Stimulated activated CD4-positive, alpha-beta T cell treated with anti-CD3 and anti-CD28 coated beads, TNF-alpha, amount 100 ng/mL, for 24 hours (primary cell): ENCODE measurements at places on chromosomes 12 and 14.

DNA sequence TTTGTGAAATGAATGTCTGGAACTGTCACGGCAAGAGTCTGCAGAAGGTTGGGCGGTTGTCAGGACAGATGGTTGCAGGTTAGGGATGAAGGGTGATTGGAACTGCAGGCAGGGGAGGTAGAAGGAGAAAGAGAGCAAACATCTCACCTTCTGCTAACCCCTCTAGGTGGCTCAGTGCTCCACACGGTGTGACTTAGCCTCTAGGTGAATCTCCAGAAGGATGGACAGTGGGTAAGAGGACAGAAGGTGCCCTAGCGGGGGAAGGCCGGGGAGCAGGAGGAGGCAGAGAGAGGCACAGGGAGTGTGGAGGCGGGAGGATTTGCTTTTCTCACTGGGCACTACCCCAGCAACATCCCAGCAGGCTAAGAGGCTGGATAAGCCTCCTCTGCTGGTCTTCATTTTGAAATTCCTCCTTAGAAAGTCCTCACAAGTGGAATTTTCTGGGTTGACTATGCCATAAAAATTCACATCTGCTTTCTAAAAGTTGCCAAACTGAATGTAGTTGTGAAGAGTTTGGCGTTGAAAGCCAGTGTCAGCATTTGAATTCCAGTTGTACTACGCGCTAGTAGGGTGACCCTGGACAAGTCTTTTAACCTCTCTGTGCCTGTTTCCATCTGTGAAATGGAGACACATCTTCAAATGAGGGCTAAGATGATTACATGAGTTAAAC lies 10.7 kb upstream of the GPR68 start:
- DNase-seq, result no peak

DNA sequence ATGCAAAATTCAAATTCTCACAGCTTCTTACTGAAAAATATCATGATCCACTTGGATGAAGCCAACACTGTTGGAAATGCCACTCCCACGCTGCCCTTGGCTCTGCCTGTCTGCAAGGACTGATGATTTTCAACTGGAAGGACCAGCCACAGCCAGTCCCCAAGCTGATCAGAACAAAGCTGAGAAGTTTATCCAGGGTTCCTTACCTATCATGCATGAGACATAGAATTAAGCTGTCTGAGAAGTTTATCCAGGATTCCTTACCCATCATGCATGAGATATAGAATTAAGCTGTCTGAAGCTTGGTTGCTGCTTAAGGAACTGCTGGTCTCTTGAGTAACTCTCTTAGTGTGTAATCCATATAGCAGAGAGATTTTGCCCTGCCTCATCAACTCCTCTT lies 159.8 kb upstream of the TMEM260 start:
- no peak for DNase-seq

GRCh38 chr12:94191811-94192210 lies 43.4 kb downstream of the PLXNC1 start:
- DNase-seq, result no peak

DNA sequence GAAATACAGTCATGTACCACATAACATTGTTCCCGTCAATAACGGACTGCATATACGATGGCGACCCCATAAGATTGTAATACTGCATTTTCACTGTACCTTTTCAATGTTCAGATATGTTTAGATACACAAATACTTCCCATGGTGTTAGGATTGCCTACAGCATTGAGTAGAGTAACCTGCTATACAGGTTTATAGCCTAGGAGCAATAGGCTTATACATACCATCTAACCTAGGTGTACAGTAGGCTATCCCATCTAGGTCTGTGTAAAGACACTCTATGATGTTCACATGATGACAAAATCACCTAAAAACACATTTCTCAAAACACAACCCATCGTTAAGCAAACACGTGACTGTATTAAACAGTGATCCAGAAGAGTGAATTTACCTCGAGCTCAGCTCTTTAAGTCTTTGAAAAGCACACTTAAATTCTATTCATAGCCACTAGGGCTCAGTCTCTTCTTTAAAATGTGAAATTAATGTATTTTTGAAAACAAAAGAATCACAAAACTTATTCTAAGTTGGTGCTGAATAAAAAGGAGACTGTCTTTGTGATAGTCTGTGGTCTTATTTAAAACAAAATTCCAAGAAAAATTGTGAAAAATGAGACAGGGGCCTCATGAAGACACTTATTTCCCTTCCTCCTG lies 239.1 kb upstream of the ARID2 start:
- DNase-seq, result no peak

DNA sequence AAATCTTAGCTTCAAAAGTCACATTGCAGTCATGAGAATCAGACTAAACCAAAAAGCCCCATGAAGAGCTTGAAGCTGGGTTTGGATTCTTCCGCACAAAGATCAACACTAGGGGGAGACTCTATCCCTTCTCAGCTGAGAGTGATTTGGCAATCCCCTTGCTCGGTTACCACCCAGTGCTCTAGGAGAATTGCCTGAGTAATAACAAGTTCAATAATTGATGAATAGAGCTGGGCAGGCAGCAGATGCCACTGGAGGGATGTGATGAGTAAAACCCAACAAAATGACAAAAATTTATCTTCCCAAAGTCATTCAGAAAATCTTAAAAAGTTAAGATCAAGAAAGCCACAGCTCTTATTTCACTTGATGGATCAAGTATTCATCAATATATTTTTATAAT lies 185.6 kb upstream of the ARID2 start:
- peak; percentile 6 for DNase-seq

DNA sequence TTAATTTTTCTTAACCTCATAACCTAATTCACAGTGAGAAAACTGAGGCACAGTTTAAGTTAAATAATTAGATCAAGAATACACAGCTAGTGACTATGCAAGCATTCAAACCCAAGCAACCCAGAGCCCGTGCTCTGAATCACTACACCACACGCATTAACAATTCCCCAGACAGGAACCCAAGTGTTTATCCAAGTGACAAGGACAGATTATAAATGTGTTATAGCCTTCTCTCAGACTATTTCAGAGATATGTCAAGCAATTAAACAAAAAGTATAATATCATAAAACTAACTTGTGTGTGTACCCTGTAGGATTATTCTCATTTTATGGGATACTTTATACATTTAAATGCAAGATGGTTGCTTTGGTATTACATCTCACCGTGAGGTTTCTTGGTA lies 43.8 kb downstream of the MED13L start:
- DNase-seq, result no peak

DNA sequence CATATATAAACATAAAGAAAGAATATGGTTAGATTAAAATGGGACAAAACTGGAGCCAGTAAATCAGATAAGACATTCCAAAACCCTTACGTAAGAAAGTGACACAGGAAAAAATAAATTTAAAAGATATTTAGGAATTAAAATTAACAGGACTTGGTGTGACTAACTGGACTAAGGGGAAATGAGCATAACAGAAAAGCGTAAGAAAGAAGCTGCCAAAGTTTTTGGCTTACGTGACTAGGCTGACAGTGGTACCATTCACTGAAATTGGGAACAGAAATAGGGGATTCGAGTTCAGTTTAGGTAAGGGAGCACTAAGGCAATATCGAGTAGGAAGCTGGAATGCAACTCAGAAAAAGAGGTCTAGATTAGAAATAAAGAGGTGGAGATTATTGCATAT lies 7.8 kb downstream of the CDK17 start:
- DNase-seq, result no peak

- no peak for DNase-seq
These were observed 11.2 kb downstream of the C1R start for GRCh38 chr12:7081037-7081436.

DNA sequence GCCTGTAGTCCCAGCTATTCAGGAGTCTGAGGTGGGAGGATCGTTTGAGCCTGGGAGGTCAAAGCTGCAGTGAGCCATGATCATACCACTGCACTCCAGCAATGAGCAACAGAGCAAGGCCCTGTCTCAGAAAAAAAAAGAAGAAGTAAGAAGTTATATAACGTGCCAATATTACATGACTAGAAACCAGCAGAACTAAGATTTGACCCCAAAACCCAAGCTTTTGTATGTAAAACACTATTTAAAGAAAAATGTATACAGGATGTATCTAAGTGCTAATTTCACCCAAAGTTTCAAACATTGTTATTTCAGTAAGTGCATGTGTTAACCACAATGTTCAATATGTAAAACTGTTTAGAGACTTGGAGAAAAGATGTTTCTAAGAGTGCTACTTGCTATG lies 94.7 kb downstream of the SLC5A8 start:
- DNase-seq, result no peak

- no peak for DNase-seq
These were observed 33.8 kb downstream of the LRIG3 start for GRCh38 chr12:58886474-58886873.

DNA sequence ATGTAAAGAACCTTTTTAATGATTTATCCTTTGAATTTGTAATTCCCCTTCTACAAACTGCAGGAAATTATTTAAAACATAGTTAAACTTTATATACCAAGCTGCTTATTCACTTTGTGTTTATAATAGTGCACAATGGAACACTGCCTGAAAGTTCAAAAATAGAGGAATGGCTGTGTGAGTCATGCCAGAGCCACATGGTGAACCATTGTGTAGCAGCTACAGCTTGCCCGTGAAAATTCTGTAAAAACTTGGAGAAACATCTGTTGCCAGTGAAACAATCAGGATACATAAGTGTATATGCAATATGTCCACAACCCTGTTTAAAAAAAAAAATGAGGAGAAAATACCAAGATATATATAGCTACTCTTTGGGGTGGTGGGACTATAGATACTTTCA lies 59.5 kb downstream of the VEZT start:
- no peak for DNase-seq

DNA sequence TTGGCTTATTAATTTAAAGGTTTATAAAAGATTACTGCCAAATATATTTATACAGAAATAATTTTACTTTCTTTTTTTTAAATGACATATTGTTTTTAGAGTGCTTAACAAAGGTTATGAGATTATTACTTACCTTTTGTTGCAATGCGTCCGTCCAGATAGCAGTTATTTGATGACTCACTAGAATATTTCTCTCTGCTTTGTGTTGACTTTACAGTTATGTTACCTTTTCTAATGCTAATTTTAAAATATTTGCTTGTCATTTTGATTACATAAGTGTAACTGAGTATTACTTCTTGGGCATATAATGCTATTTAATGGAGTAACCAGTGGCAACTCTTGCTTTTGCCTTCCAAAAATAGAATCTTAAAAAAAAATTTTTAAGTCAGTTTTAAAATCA lies 6.3 kb upstream of the PZP start:
- no peak for DNase-seq

DNA sequence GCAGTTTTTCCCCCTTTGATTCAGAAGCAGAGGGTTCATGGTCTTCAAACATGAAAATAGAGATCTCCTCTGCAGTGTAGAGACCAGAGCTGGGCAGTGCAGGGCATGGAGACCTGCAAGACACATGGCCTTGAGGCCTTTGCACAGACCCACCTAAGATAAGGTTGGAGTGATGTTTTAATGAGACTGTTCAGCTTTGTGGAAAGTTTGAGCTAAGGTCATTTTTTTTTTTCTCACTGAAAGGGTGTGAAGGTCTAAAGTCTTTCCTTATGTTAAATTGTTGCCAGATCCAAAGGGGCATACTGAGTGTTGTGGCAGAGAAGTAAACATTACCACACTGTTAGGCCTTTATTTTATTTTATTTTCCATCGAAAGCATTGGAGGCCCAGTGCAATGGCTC lies 185.1 kb downstream of the MSRB3 start:
- DNase-seq, result no peak

- DNase-seq, result no peak
These were observed 8.9 kb downstream of the STX2 start for GRCh38 chr12:130830246-130830551.

DNA sequence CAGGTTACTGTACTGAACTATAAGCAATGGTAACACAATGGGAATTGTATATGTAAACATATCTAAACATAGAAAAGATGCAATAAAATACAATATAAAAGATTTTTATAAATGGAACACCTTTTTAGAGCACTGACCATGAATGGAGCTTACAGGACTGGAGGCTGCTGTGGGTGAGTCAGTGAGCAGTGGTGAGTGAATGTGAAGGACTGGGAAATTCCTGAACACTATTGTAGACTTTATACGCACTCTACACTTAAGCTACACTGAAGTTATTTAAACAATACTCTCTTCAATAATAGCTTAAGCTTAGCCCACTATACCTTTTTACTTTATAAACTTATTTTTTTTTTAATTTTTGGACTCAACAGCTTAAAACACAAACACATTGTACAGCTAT lies 313.5 kb downstream of the KCNC2 start:
- no peak for DNase-seq

GRCh38 chr12:57429473-57430111 lies 1.3 kb downstream of the R3HDM2 start:
- DNase-seq, result no peak

DNA sequence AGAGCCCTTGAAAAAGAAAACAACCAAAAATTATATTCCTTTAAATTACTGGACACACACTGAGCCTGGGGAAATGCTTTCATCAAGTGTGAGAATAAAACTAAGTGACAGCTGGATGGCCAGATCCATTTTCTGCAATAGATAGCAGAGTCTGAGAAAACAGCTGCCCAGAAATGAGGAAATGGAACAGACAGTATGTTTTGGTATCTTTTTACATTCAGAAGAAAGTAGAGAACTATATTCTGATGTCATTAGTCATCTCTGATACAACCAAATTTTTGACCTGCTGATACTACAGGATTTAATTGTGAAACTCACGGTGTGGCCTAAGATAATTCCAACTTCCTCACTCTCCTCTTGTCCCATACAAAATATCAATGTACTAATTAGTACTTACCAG lies 78.2 kb downstream of the HMGA2 start:
- DNase-seq, result no peak

- no peak for DNase-seq
These were observed 21.1 kb downstream of the GSC start for GRCh38 chr14:94748667-94749347.

DNA sequence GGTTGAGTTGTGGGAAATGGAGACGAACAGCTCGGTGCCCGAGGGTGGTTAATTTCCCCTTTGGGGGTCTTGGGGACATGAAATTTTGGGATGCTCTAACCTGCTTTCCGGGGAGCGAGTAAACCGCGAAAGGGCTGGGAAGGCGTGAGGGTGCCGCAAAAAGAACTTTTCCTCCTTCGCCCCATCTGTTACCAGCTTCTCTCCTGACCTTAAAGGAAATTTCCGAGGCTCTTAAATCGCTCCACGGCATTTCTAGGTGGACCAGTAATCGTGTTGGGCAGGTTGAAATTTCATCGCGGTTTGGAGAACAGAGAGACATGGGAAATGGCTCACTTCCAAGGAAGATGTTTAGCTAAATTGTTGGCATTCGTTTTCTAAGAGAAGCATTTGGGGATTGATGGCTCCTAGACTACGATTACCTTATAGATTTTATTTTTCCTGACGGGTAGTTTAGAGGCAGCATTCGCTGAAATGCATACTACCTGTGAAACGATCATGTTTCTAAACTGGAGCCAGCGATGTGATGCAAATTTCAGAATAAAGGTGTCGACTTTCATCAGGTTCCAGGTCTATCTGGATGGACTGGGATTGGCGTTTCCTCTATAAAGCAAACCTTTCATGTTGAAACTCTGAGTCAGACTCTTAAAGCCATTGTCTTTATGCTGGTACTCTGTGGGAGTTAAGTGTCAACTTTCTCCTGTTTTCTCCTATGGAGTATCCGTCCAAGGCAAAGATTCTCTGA lies 414.5 kb downstream of the PCNX1 start:
- DNase-seq, result no peak

- DNase-seq, result no peak
These were observed 7.7 kb downstream of the AHNAK2 start for GRCh38 chr14:104970231-104971068.
